Naive thymus-derived CD8-positive, alpha-beta T cell (primary cell): ENCODE measurements at places on chromosomes 4 and X. TPM values are rescaled to one million over a fixed set of nuclear protein-coding genes. Genes with fewer than 3 reads are reported as not detected.
A peak's percentile ranks its signal among the peaks of the same experiment; 100 is the strongest.

DNA sequence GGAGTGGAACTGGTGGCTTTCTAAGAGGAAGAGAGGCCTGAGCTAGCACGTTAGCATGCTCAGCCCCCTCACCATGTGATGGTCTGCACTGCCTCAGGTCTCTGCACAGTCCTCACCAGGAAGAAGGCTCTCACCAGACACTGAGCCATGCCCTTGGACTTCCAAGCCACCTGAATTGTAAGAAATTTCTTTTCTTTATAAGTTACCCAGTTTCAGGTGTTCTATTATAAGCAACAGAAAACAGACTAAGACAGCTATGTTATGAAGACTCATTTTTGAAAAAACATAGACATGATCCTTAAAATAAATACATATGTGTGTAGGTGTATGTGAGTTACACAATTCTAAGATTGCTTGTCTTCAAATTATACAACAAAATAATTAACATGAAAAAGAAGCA, 74.7 kb downstream of the CEP44 start:
- no peak for DNase-seq
- no peak overlapping the region for H3K4me3 ChIP-seq
- no peak overlapping the region for H3K27ac ChIP-seq
- no peaks in the 10 kb centered on the region for H3K36me3 ChIP-seq
- H3K27me3 ChIP-seq: peaks cover 26% of the 10 kb centered on the region
- no peaks in the 10 kb centered on the region for H3K4me1 ChIP-seq

Gene CSAG1
- not detected for total RNA-seq

DNA sequence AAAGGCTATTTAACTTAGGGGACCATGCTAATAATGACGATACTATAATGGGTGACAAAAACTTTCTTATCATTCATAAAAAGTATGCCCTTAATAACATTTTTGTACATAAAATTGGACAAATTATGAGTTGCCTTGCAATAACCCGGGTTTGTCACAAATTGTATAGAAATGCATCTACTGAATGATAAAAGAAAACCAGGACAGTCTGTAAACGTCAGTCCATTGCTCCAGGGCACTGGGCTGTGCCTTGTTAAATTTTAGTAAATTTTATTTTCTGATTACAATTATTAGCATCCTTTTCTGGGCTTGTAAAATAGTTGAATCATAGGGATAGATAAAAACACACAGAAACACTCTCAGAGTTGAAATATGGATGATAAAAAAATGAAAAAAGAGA, 778.3 kb downstream of the RAPGEF2 start:
- no peaks in the 10 kb centered on the region for H3K36me3 ChIP-seq
- peaks cover 2% of the 10 kb centered on the region for H3K27me3 ChIP-seq
- no peak overlapping the region for H3K4me3 ChIP-seq
- H3K4me1 ChIP-seq: no peaks in the 10 kb centered on the region

Gene CLGN
- total RNA-seq: not detected

- peaks cover 9% of the 10 kb centered on the region for H3K4me1 ChIP-seq
- H3K27me3 ChIP-seq: peaks cover 54% of the 10 kb centered on the region
- peaks cover 11% of the 10 kb centered on the region for H3K36me3 ChIP-seq
- H3K4me3 ChIP-seq: no peak overlapping the region
- no peak for DNase-seq
These were observed 669 bp downstream of the OTOP1 start for GRCh38 chr4:4225915-4226605.

GRCh38 chr4:48308901-48309300, 32.4 kb upstream of the SLAIN2 start:
- DNase-seq: no peak
- peaks cover 2% of the 10 kb centered on the region for H3K27me3 ChIP-seq
- H3K4me3 ChIP-seq: no peak overlapping the region
- no peaks in the 10 kb centered on the region for H3K4me1 ChIP-seq
- no peak overlapping the region for H3K27ac ChIP-seq

Gene SPOCK3
- not detected for total RNA-seq

DNA sequence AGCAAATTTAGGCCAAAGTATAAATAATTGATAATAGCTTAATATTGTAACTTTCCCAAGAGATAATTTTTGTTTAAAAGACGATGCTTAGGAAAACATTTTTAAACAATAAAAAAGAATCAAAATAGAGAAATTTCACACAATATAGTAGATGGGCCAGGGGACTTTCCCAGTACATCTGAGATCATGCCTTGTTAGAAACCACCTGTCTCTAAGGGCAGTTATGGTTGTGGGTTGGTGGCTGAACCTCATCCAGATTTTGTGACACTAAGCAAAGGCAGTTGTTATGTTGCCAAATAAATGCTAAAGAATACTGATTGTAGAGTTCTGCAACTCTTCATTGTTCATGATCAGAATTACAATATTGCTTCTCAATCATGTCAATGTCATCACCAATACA, 270.6 kb downstream of the BANK1 start:
- no peak for DNase-seq
- H3K4me1 ChIP-seq: no peaks in the 10 kb centered on the region
- no peak overlapping the region for H3K4me3 ChIP-seq
- no peaks in the 10 kb centered on the region for H3K27me3 ChIP-seq
- H3K36me3 ChIP-seq: no peaks in the 10 kb centered on the region
- no peak overlapping the region for H3K27ac ChIP-seq

DNA sequence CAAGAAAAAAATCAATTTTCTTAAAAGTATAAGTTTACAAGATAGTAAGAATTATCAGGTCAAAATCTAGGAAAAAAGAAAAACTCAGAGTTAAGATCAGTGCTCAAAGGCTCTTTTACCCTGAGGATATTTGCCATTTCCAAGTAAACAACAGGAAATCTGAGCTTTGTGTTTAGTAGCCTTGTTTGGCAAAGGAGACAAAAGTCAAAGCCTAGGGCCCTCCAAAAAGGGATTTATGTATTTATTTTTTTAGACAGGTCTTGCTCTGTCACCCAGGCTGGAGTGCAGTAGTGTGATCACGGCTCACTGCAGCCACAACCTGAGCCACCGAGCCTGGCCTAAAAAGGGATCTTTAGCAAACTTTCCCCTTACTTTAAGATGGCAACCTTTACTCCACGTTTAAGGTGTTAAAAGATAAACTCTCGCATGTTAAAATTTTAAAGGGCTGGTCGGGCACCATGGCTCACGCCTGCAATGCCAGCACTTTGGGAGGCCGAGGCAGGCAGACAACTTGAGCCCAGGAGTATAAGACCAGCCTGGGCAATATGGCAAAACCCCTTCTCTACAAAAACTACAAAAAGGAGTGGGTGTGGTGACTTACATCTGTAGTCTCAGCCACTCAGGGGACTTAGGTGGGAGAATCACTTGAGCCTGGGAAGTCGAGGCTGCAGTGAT, 21.3 kb upstream of the OPHN1 start:
- no peaks in the 10 kb centered on the region for H3K4me1 ChIP-seq
- no peak for DNase-seq
- H3K4me3 ChIP-seq: no peak overlapping the region

Gene SETD7
- total RNA-seq: 2.3 TPM

Gene SSX1
- not detected for total RNA-seq

Gene CISD2
- total RNA-seq: 13.7 TPM

DNA sequence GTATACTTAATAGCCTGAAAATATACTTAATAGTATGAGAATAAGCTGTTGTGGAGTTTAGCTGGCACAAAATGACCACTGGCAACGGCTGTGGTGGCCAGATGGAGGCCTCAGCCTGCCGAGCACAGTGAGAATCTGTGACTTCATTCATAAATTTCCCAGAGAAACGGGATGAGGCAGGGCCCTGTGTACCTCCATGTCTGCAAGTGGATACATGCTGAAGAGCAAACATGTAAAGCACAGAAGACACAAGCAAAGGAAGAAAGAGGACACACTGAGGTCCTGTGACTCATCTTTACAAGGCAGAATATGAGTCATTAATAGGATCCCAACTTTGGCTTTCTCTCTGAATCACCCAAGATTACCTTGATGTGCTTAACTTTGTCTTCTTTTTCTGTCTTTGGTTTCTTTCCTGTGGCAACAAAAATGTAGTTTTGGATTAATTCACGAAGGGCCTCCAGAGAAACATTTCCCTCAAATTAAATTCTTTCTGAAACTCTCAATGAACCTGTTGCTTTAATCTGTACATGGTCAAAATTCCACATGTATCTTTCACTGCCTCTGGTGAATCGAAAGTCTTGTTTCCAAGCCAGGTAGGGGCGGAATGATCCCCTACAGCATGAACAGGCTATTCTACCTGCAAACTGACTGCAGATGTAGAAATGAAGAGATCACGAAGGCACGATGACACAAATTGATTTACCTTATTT, 56.4 kb downstream of the IRF2 start:
- peak overlapping the region; percentile 94 for H3K27ac ChIP-seq
- H3K4me1 ChIP-seq: peaks cover 59% of the 10 kb centered on the region
- H3K4me3 ChIP-seq: peak overlapping the region; percentile 60

GRCh38 chr4:88535090-88535755, 11.6 kb upstream of the PYURF start:
- no peak overlapping the region for H3K27ac ChIP-seq
- no peak for DNase-seq
- no peak overlapping the region for H3K4me3 ChIP-seq
- no peaks in the 10 kb centered on the region for H3K27me3 ChIP-seq
- H3K4me1 ChIP-seq: peaks cover 7% of the 10 kb centered on the region

- peaks cover 4% of the 10 kb centered on the region for H3K36me3 ChIP-seq
- H3K4me1 ChIP-seq: no peaks in the 10 kb centered on the region
- no peak overlapping the region for H3K4me3 ChIP-seq
- no peaks in the 10 kb centered on the region for H3K27me3 ChIP-seq
These were observed 226.3 kb upstream of the PPARGC1A start for GRCh38 chr4:24116107-24116506.

DNA sequence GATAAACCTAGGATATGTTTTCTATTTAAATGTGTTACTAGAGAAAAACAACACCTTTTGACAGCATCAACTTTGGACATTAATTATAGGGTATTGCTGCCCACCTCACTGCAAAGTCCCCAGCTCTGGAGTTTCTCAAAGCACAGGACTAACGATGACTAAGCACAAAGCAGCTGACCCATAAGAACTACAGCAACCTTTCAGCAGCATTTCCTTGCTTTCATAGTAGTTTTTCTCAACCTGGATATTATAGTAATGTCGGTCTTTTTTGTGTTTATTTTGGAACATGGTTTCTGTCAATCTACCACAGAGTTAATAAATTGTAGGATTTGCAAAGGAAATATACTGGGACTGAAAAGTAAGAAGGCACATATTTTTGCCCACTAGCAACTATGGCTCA, 21.5 kb downstream of the HHIP start:
- no peak overlapping the region for H3K4me3 ChIP-seq
- H3K27me3 ChIP-seq: no peaks in the 10 kb centered on the region
- H3K36me3 ChIP-seq: no peaks in the 10 kb centered on the region
- no peak for DNase-seq
- no peaks in the 10 kb centered on the region for H3K4me1 ChIP-seq

Gene ARMCX6
- 38.0 TPM for total RNA-seq

Gene UGT2A3
- not detected for total RNA-seq

Gene SPATA4
- total RNA-seq: not detected

Gene NAT8L
- 0.05 TPM for total RNA-seq

DNA sequence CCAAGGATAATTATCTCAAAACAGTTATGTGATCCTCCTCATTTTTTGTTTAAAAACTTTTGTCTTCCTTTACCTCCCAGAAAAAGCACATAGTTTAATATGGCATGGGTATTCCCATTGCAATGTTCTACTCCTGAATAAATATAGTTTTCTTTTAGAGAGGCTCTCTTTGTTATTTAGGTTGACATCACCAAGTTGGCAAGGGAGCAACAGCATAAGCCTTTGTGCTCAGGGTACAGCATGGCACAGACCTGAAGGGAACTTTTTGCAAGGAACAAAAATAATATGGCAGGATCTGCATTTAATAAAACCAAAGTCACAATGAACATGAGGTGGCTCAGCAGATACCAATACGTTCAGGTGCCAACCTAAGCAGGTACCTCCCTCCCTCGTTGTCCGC, 47.1 kb upstream of the NPY2R start:
- no peak for DNase-seq
- peaks cover 19% of the 10 kb centered on the region for H3K27me3 ChIP-seq
- no peaks in the 10 kb centered on the region for H3K4me1 ChIP-seq
- no peak overlapping the region for H3K27ac ChIP-seq

DNA sequence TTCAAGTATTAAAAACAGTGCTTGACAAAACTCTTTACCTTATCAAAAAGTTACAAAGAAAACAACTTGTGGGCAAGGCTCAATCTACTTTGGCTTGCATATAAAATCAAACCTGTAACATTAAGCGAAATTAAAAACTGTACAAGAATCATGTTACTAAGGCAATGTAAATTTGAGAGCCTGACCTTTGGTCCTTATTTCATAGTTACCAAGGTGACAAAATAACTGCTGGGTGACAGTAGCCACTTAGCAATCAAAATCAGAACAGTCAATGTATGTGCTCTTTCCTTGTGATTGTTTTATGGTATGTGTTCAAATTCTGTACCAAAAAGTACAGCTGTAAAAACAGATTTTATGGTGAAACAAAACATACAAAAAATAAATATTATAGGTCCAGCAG, 204.0 kb downstream of the RASL11B start:
- H3K27ac ChIP-seq: no peak overlapping the region
- H3K27me3 ChIP-seq: no peaks in the 10 kb centered on the region
- H3K36me3 ChIP-seq: peaks cover 26% of the 10 kb centered on the region
- DNase-seq: no peak
- H3K4me3 ChIP-seq: no peak overlapping the region

Gene KIT
- total RNA-seq: 0.08 TPM

- no peaks in the 10 kb centered on the region for H3K27me3 ChIP-seq
- no peak for DNase-seq
- no peak overlapping the region for H3K4me3 ChIP-seq
- H3K4me1 ChIP-seq: no peaks in the 10 kb centered on the region
These were observed 496.3 kb downstream of the STPG2 start for GRCh38 chr4:97646997-97647396.

DNA sequence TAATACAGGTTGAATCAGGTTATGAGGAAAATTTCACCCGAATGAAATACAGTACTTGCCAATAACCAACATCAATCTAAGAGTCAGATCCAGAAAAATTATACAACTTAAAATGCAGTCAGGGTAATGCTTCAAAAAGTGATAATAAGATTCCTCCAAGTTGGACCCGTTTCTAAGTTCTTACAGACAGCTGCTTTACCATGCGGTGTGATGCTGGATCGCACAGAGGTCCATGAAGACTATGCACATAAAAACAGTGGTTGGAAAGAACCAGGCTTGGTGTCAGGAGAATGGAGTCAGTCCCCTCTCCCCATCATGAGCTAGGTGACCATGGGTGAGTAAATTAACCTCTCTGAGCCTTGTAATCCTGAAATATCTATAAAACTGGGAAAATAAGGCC, 261.3 kb downstream of the QDPR start:
- peaks cover 11% of the 10 kb centered on the region for H3K27me3 ChIP-seq
- no peak overlapping the region for H3K27ac ChIP-seq
- H3K4me1 ChIP-seq: no peaks in the 10 kb centered on the region

DNA sequence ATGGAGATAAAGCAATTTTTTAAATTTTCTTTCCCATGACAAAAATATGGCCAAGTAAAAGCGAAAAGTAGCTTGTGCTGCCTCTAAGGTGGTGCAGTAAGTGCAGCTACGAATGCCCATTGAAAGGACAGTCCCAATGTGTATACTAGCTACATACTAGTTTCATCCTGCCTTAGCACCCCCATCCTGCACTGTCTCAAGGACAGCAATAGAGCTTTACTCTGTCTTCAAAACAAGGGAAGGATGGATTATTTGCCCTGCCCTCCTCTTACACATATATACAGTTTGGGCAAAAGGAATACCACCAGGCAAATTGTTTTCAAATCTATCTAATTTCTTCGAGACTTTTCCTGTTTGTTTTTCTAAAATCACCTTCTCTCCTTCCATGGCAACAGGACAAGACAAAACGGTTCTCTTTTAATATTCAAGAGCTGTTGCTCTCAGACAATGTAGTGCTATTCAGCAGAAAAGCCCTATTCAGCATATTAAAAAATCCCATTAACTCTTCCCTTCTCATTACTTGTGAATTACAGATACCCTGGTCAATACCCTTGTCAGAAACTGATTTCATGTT, 75.1 kb upstream of the SLC7A11 start:
- H3K36me3 ChIP-seq: no peaks in the 10 kb centered on the region
- H3K27me3 ChIP-seq: peaks cover 3% of the 10 kb centered on the region
- no peak overlapping the region for H3K27ac ChIP-seq
